ENCODE measurements at places on chromosomes 1 and 21.

- peaks cover 56% of the 10 kb centered on the region for H3K4me1 ChIP-seq
- peak overlapping the region; percentile 15 for H3K4me3 ChIP-seq
- H3K27ac ChIP-seq = peak overlapping the region; percentile 86
- peak; percentile 68 for DNase-seq
- no peaks in the 10 kb centered on the region for H3K27me3 ChIP-seq
These were observed 10.0 kb downstream of the PSRC1 start for GRCh38 chr1:109272831-109273547.

GRCh38 chr1:236870721-236871120, 75.6 kb downstream of the MTR start:
- no peak for DNase-seq
- H3K4me3 ChIP-seq = no peak overlapping the region
- peaks cover 51% of the 10 kb centered on the region for H3K36me3 ChIP-seq
- no peaks in the 10 kb centered on the region for H3K4me1 ChIP-seq
- no peaks in the 10 kb centered on the region for H3K27me3 ChIP-seq

DNA sequence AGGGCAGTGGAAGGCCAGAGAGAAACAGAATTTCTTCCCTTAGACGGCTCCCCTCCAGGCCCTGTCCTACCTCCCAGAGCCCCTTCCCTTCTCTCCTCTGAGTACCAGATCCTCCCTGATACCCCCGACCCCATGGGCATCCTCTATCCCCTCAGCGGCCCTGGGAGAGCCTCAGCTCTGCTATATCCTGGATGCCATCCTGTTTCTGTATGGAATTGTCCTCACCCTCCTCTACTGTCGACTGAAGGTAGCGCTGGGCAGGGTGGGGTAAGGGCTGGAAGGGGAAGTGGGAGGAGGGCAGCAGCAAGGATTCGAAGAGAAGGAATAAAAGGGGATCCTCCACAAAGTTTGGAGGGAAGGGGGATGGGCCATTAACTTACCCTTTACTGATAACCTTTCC, 2.7 kb downstream of the FCER1G start:
- peak overlapping the region; percentile 18 for H3K27ac ChIP-seq
- no peaks in the 10 kb centered on the region for H3K27me3 ChIP-seq
- DNase-seq = no peak
- no peaks in the 10 kb centered on the region for H3K4me1 ChIP-seq

GRCh38 chr1:21930080-21930571, 7.0 kb downstream of the HSPG2 start:
- no peaks in the 10 kb centered on the region for H3K27me3 ChIP-seq
- DNase-seq = no peak
- no peak overlapping the region for H3K4me3 ChIP-seq
- H3K36me3 ChIP-seq = no peaks in the 10 kb centered on the region

GRCh38 chr1:202037706-202038296, 27.4 kb downstream of the ELF3 start:
- no peak for DNase-seq
- H3K36me3 ChIP-seq = no peaks in the 10 kb centered on the region
- no peak overlapping the region for H3K4me3 ChIP-seq
- H3K4me1 ChIP-seq = peaks cover 17% of the 10 kb centered on the region
- H3K27ac ChIP-seq = no peak overlapping the region

GRCh38 chr1:149917571-149918144, at the start of gene SV2A:
Gene SV2A (minus strand): TSS chr1:149917844. CDS start chr1:149913840, 4,004 bp downstream.
- H3K27me3 ChIP-seq = peaks cover 9% of the 10 kb centered on the region
- H3K36me3 ChIP-seq = peaks cover 4% of the 10 kb centered on the region
- DNase-seq = no peak
- H3K4me1 ChIP-seq = peaks cover 4% of the 10 kb centered on the region
- H3K27ac ChIP-seq = no peak within 1 kb of the TSS

GRCh38 chr1:223031733-223032601, 111.1 kb downstream of the TLR5 start:
- no peaks in the 10 kb centered on the region for H3K36me3 ChIP-seq
- no peak overlapping the region for H3K4me3 ChIP-seq
- H3K27ac ChIP-seq = no peak overlapping the region
- H3K27me3 ChIP-seq = no peaks in the 10 kb centered on the region
- peaks cover 20% of the 10 kb centered on the region for H3K4me1 ChIP-seq

GRCh38 chr1:225896494-225896893, 7.5 kb upstream of the LEFTY1 start:
- H3K4me3 ChIP-seq = no peak overlapping the region
- no peak for DNase-seq
- H3K27ac ChIP-seq = no peak overlapping the region
- H3K27me3 ChIP-seq = no peaks in the 10 kb centered on the region
